ENCODE measurements at places on chromosomes 11 and 22.

DNA sequence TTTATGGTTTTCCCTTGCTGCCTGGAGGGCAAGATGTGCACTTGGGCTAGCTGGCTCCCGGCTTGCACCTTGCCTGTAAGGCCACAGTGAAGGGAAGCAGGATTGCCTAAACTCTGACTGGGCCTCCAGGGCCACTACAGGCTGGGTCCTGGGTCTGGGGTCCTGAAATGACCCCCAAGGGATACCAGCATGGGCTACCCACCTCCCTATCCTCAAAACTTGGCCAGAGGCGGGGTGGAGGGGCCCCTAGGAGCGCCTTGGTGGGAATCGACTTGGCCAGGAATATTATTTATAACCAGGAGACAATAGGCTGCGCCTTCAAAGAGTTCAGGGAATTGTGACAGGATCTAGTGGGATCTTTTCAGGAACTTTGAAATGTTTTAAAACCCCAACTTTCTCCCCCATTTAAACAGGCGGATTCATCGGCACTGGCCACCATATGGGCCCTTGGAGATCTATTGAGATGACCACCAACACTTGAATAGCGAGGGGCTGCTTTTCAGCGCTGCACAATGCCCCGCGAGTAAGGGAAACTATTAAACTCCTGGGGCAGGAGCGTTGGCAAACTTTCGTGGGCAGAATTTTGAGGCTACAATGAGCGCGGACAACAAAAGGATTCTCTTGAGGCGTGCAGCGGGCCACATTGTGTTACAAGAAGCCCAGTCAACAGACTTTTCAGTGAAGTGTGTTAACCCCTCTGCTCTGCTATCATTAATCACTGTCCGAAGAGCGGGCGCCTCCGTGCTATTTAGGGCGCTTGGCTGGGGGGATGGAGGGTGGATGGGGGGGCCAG is 15.2 kb downstream of the PAX6 start:
- DNase-seq, result no peak

DNA sequence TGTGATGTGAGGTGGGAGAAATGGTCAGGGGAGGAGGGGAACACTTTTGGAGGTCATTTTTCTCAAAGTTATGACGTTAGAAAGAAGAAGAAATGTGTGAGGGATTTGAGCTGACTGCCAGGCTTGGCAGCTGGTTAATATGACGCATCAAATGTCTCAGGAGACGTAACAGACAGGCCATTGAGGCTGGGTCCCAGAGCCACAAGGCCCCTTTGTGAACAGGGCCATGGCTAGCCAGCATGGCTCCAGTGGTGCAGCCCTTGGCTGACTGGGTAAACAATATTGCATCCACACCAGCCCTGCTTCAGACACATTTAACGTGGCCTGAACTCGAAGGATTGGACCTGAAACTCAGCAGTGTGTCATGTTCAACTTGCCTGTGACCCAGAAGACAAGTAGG is 34.3 kb downstream of the AMOTL1 start:
- DNase-seq, result no peak

DNA sequence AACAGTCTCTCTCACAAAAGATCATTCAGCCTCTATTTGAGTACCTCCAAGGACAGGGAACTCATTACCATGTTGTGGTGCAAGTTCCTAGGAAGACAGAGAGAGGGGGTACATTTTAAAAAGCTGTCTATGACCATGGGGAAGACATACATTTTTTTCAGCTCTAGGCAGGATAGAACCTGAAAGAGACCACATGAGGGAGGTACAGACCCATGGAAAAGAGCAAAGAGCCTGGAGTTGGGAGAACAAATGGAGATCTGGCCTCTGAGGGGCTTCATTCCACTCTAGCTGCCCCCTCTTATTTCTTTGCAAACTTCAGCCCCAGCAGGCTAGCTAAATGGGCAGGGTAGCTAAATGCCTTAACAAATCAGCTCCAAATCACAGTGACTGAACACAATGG is 36.3 kb downstream of the KCNC1 start:
- DNase-seq, result no peak

- no peak for DNase-seq
These were observed 24.5 kb upstream of the MMP8 start for GRCh38 chr11:102749101-102749722.

DNA sequence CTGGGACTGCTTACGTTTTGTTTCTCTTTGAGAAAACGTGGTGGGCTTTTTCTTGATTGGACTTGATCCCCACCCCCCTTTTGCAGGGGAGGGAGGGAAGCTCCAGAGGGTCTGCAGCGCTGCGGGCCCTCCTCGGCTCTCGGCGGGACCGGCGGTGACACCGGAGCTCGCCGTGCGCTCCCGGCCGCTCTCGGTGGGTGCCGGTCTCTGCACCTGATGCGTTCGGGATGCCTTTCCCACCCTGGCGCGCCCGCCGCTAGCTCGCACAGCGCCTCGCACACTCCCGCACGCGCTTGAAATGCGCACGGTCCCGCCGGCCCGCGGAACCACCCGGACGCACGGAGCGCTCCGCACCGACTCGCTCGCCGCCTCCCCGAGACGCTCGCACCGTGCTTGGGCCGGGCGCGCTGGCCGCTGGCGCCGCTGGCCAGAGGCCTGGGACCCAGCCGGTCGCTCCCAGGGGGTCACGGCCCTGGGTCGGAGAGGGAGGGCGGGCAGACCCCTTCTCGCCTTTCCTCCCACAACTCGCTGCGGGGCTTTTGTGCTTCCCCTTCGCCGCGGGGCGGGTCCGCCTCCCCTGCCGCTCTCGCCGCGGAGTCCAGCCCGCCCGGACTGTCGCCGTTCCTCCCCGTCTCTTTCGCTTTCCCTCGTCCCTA is 1.0 kb downstream of the ZBTB16 start:
- DNase-seq, result no peak

GRCh38 chr11:96306600-96306932 is 36.4 kb downstream of the MAML2 start:
- DNase-seq, result no peak

DNA sequence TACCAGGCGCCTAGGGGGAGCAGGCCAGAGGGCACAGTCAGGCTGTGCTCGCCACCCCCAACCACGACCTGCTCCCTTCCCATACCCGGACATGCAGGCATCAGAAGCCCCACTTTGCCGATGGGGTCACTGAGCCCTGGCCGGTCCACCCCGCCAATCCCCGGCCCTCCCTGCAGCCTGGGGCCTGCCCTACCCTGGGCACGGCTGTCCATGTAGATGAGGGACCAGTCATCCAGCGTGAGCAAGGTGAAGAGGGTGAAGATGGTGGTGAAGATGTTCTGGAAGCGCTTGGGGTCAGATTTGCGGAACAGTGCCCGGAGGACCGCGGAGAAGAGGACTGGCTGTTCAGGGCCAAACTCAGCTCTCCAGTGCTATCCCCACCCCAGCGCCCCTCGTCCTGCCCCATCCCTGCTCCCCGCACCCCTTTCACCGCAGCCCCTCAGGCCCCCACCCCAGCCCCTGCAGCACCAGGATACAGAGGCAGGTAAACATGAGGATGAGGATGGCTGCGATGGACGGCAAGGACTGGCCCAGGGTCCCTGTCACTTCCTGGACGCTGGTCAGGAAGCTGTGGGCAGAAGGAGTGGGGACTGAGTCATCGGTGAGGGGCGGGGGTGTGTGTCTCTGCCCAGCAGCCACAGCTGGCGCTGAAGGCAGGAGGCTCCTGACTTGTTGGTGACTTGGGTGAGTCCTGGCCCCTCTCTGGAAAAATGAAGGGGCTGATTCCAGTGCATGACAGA is 5.5 kb downstream of the CATSPER1 start:
- no peak for DNase-seq

DNA sequence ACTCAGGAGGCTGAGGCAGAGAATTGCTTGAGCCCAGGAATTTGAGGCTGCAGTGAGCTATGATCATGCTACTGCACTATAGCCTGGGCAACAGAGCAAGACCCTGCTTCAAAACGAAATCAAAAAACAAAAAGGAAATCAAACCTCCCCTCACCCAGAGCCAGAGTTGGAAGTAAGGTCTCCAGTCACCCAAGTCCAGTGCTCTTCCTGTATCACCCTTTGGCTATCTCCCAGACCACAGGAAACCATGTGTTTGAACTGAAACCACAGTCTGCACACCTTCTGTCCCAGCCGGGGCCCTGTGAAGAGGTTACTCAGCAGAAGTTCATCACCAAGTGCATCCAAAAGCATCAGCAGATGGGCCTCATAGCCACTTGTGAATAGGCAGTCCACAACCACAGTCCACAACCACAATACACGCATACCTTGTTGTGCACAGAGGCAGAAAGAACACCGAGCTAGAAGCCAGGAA is 4.6 kb downstream of the MYH9 start:
- no peak for DNase-seq

DNA sequence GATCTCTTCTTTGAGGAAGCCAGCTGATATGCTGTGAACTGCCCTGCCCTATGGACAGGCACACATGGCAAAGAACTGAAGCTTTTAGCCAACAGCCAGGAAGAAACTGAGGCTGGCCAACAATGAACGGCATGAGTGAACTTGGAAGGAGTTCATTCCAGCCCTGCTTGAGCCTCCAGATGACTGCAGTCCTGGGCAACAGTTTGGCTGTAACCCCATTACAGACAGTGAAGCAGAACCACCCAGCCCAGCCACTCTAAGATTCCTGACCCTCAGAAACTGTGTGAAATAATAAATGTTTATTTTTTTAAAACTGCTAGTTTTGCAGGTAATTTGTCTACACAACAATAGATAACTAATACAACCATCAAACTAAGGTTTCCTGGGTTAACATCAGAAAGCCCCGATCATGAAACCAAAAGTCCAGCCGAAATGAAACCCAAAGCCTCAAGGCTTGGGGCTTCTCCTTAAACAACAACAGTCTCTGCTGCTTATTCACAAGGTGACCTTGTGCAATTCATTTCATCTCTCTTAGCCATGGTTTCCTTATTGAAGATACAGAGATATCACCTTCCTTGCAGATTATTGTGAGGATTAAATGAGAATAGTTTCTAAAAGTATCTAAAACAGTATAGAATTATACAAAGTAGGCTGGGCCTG is 31.4 kb downstream of the PAK1 start:
- no peak for DNase-seq

DNA sequence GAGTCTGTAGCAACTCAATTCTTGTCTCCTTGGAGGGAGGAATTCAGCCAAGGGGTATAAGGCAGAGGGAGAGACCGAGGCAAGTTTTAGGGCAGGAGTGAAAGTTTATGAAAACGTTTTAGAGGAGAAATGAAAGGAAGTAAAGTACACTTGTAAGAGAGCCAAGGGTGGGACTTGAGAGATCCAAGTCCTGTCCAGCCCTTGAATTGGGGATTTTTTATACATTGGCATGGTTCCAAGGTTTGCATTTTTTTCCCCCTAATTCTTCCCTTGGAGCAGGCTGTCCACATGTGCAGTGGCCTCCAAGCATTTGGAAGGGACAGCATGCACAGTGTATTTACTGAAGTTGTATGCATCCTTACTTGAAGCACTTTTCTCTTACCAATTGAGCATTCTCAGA is 192.1 kb downstream of the LUZP2 start:
- DNase-seq, result no peak

- no peak for DNase-seq
These were observed 12.7 kb upstream of the TMA7B start for GRCh38 chr22:39947220-39948216.

DNA sequence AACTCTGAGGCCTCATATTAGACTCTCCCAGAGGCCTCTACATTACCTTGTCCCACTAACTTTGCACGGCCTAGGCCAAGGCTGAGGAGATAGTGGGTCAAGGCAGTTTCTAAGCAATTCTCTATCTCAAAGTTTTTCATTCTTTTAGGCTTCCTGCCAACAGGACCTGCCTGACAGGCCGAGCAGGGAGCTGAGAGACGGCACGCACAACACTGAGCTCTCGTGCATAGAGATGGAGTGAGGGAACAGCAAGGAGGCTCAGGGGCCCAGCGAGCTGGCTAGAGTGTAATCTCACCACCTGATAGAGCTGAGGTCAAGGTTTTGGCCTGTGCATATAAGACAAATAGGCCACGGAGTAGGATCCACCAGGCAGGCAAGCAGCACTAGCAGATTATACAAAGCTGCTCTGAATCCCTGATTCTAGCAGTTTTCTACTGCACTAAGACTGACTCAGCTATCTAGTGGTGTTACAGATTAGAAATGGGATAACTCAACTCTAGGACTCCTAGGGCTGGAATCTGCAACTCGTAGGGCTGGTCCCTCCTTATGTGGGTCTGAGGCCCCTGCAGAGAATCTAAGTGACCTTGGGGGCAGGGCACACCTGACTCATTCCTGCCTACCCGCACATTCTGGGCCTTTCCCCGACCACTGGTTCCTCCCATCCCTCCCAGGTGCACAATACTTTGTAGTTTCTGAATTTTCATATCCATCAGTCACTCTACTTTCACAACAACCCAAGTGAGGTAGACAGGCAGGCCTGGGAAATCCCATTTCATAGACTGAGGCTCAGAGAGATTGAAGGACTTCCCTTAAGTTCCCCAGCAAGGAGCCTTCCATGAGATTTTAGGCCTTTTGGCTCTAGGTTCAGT is 1.7 kb downstream of the CYB5R2 start:
- no peak for DNase-seq

- DNase-seq, result peak; percentile 58
These were observed at the start of gene PRR14L for GRCh38 chr22:31749636-31750364. PRR14L (minus strand) TSS chr22:31750132; CDS start chr22:31738860, 11,272 bp downstream.

DNA sequence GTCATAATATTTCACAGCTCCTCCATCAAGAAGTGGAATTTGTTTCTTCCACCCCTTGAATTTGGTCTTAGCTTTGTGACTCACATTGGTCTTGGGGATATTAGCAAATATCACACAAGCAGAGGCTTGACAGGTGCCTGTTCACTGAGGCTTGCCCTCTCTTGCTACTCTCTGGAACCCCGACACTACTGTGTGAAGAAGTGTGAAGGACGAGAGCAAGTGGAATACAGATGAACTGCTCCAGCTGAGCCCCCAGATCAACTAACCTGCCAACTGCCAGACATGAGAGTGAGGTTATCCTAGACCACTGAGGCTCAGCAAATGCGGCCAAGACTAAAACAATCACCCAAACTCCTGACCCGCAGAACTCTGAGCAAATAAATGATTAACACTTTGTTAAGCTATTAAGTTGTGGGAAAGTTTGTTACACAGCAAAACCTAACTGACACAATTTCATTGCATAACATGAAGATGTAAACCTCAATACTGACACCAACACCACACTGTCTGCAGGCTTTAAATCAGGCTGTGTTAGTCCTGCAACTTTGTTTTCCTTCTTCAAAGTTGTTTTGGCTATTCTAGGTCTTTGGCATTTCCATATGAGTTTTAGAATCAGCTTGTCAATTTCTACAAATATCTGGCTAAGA is 142.5 kb downstream of the APOL5 start:
- DNase-seq, result no peak

- DNase-seq, result no peak
These were observed 6.0 kb downstream of the CFL1 start for GRCh38 chr11:65851811-65852507.
